NB4 (cell line): ENCODE measurements at places on chromosomes 11 and 22.

- peak; percentile 49 for DNase-seq
Measured at GRCh38 chr11:113016905-113017304, 55.7 kb downstream of the NCAM1 start.

- DNase-seq = peak; percentile 73
Measured at GRCh38 chr11:61417670-61418069, 12.1 kb downstream of the CPSF7 start.

DNA sequence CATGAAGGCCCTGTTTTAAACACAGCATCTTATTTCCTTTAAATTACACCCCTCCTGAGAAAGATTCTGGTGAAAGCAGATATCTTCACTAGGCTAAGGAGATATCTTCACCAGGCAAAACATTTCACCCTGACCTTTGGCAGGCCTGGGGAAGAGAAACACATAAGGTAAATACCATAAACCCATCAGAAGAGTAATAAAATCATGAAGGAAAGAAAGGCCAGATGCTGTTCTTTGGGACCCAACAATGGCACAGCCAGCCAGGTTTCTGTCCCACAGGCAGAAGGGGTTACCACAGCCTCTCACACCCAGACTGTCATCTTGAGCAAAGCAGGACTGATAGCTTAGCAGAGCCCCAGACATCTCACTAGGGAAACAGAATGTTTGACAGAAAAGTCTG is 125.4 kb downstream of the CCDC34 start:
- DNase-seq = no peak

GRCh38 chr11:15258433-15259165 is 143.9 kb downstream of the INSC start:
- peak; percentile 11 for DNase-seq

GRCh38 chr11:117303646-117304315 is 12.3 kb downstream of the BACE1 start:
- DNase-seq = no peak
